ENCODE measurements at places on chromosomes 1 and 21. TPM values are rescaled to one million over a fixed set of nuclear protein-coding genes. Genes with fewer than 3 reads are reported as not detected.

DNA sequence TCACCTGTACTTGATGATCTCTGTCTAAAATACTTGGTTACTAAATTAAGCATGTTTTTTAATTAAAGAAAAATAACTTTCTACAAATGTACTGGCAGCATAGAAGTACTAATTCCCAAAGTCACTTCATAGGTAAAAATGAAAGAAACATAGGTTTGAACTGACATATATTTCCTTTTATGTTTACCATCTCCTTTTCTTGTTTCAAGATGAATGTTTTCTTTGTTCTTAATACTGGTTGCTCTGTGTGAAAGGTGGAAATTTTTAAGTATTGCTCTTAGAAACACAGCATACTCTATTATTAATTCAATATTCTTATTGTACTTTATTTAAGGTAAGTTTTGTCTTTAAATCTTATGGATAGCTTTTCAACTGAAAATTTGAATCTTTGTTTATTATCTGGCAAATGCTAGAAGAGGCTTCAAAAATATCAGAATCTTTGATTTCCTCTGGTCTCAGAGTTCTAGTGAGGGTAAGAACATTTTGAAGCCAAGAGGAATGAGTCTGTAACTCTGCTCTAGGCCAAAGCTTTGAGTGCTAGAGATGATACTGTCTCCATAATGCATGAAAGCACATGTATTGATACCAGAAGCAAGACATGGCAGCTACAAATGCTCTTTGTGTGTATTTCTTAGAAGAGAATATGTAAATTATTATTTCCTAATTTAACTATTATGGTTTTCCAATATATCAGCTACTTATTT is 18.2 kb downstream of the RRP15 start:
- DNase-seq = no peak

DNA sequence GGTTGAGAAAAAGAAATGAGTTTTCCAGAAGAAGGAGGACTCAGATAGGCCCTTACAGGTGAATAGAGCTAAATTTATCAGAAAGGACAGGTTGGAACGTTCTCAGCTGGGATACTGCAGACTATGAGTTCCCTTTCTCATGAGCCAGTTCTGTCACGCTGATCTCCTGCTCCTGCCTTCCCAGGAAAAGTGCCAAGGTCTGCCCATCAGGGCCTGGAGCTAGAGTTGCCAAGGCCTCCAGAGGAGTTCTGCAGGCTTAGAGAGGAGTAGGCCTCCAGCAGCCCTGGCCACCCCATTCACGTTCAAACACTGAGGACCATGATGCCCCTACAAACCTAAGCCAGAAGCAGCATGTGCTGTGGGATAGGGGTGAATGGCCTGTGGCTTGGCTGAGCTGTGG is 126.8 kb upstream of the TNR start:
- no peak for DNase-seq

DNA sequence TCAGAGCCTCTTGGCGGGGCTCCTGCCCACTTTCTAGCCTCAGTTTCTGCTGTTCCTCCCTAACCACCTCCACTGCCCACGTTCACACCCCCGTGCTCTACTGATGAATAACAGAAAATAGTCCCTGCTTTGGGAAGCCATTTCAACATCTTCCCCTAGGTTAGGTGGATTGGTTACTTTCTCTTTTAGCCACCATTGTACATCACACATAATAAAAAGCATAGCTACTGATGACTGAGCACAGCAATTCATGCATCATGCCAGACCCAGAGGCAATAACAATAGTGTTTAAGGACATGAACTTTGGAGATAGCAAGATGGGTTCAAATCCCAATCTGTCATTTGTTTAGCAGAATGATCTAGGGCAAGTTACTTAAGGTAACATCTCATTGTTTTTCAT is 74.6 kb downstream of the COLGALT2 start:
- no peak for DNase-seq

- DNase-seq = no peak
These were observed 2.9 kb downstream of the CR1L start for GRCh38 chr1:207647671-207648333.

DNA sequence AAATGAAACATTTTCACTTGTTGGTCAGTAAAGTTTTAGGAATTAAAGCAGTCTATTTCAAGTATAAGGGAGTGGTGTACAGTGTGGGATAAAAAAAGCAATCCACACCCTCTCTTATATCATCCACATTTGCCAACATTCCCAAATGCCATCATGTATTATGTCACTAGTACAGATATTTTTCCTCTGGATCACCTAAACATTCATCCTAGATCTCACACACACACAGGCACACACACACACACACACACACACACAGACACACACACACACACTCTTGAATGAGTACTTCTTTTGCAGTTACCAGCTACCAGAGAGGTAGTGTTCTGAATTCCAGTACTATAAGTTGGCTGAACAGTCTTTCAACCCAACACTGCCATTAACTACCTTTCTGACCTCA is 1369.1 kb upstream of the ADGRL4 start:
- peak; percentile 97 for DNase-seq

- DNase-seq = no peak
These were observed 252.2 kb downstream of the ZP4 start for GRCh38 chr1:237638555-237638954.

GRCh38 chr1:172897738-172898137 is 153.0 kb downstream of the TNFSF18 start:
- DNase-seq = no peak

GRCh38 chr1:154847891-154848290 is 22.2 kb downstream of the KCNN3 start:
- DNase-seq = no peak

DNA sequence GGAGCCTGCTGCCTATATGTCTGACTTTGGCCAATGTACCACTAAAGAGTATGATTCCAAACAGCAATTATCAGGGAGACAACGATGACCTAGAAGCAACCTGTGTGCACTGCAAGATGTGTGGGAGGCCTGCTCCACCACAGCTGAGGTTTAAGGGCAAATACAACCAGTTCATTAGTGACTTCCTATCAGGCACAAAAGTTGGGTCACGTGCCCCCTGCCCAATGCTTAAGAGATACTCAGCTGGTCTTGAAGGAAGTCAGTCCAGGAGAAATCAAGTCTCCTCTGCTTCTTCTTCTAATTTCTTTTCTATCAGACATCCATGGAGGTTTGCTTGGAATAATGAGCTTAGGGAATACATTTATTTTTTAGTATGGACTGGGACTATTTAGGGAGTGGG is 296.0 kb downstream of the HLX start:
- no peak for DNase-seq

DNA sequence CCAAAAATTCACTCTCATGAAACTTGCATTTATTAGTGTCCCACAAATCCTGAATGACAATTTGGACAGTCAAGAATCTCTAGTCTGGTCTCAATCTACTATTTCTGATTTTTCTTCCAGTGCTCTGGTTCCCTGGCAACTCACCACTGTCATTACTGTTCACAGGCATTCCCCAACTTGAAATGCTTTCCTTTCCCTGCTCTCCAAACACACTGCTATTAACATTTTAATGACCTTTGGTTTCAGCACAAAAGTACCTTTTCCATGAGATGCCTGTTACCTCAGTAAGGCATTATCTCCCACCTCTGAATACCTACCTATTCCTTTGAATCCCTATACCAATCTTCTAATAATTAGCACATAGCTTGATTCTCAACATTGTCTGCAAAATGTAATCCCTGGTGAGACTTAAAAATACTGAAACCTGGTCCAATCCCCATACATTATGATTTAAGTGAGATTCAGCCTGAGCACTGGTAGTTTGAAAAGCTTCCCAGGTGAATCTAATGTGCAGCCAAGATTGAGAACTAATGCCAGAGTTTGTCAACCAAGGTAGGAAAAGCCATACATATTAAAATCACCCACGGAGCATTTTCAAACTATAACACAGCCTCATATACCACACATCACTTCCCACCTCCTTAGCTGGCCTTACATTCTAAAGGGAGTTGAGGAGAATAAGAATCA is 11.7 kb upstream of the ANGPTL3 start:
- no peak for DNase-seq

DNA sequence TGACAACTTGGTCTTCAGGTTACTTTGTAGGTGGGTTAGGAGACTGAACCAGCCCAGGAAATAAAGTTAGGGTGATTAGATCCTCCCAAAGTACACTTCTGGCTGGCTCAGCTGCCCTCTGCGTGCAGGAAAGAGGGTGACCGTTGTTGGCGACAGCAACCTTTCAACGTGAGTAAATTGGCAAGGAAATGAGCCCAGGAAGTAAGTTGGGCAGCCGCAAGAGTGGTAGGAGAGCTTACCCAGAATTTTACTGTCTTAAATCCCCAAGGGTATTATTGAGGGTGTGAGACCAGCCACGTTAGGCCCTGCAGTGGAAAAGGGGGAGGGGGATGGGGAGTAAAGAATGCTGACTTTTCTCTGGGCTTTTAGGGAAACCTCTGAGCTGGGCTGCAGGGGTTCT is 1.6 kb downstream of the TENT5C start:
- no peak for DNase-seq

- DNase-seq = no peak
These were observed 68.3 kb downstream of the CLIC6 start for GRCh38 chr21:34737115-34737514.

GRCh38 chr21:14572204-14572780 is 26.2 kb upstream of the SAMSN1 start:
- no peak for DNase-seq

DNA sequence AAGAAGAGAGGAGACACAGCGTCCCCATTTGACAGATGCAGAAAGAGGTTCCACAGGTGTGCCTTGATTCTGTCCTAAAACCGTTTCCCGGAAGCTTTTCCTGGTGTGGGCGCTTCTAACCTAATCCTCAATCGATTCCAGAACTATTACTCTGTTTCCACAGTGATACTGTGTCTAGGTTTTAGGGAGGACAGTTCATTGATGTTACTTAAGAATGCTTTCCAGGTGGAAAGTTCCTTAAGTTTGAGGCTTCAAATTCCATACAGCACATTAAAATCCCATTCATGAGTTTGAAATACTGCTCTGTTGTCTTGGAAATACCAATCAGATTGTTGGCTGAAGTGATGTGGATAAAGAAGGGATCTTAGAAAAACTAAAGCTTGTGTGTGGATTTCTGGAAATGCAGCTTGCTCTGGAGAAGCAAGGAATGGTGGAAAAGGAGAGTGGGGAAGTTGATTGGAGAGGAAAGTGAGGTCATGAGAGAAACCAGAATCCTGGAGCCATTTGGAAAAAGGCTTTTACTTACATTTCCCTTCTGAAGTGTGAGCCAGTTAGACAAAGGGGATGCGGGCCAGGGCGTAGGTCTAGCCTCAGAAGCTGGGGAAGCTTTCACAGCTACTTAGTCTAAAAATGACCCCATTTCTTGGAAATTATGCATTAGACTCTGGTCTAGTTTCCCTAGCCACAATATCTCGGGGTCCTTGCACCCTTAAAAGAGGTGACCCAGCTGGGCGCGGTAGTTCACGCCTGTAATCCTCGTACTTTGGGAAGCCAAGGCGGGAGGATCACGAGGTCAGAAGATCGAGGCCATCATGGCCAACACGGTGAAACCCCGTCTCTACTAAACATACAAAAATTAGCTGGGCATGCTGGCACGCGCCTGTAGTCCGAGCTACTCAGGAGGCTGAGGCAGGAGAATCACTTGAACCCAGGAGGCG is 6.7 kb downstream of the ELF3 start:
- DNase-seq = no peak

DNA sequence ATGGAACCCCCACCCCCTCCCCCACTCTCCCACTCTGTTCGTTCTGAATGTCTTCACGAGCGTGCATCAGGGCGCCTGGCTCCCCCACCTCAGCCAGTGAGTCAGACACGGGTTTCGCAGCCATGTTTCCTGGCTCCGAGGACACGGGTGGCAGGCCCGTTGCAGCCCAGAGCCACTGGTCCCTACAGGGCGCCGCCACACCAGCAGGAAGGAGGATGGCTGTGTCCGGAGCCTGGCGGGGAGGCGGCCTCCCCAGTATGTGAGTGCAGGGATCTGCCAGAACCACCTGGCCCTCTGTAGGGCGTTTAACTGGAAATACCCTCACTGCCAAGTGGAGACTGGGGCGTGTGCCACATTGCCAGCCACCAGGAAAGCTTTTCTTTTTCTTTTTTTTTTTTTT is 18.5 kb downstream of the CSTB start:
- DNase-seq = no peak

DNA sequence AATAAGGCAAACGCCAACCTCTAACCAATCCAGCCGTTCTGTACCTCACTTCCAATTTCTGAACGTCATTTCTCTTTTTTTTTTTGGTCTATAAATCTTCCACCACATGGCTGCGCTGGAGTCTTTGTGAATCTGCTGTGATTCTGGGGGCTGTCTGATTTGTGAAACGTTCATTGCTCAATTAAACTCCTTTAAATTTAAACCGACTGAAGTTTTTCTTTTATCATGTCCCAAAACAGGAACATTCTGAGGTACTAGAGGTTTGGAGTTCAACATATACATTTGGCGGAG is 65.5 kb upstream of the BACH1 start:
- no peak for DNase-seq

DNA sequence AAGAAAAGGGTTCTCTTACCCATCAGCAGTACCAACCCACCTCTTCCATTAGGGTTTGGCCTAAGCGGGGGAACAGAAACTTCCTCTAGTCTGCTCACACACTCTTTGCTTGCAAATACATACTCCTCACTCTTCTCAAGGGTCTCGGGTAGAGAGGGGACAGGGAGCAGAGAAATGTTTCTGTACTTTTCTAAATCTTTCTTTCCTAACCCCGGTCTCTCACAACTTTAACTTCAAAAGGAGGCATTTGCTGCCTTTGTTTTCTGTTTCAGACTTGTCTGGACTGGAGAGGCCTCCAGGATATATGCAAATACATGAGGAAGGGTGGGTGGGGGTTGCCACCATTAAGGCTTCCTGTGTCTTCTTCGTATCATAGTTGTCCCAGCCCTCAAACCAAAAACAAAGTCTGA is 10.5 kb upstream of the LAX1 start:
- peak; percentile 53 for DNase-seq

DNA sequence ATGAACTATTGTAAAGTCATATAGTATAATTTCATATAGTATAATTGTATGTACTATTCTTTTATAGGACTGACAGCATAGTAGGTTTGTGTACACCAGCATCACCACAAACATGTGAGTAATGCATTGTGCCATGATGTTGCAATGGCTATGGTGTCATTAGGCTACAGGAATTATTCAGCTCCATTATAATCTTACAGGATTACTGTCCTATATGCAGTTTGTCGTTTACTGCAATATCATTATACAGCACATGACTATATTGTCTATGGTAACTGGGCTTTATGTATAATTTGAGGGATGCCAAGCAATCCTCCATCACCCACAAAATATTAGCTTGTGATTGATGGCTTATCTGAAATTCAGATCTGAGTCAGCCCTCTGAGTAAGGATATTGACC is 54.2 kb upstream of the PBX1 start:
- peak; percentile 33 for DNase-seq

ACTN2 gene
- total RNA-seq = not detected

THEM5 gene
- total RNA-seq = not detected

KLHDC7A gene
- total RNA-seq = not detected

HNRNPU gene
- 361 TPM for total RNA-seq

DDR2 gene
- total RNA-seq = 0.41 TPM

FMN2 gene
- total RNA-seq = not detected

LCE1A gene
- 0.44 TPM for total RNA-seq

FOXD3 gene
- total RNA-seq = not detected

NAXE gene
- 115 TPM for total RNA-seq
